GOT3 (cell line): ENCODE measurements at places on chromosomes 7 and 10.

- DNase-seq: no peak
These were observed 25.5 kb upstream of the INMT start for GRCh38 chr7:30726296-30727006.

GRCh38 chr10:72087969-72088888 lies at the start of gene SPOCK2:
Gene SPOCK2, minus strand, starts transcription at chr10:72088551. Its CDS starts 223 bp downstream, at chr10:72088328.
- DNase-seq: no peak

- DNase-seq: no peak
These were observed 167.7 kb upstream of the MKLN1 start for GRCh38 chr7:131159961-131160361.

- no peak for DNase-seq
These were observed 356.4 kb downstream of the TNS3 start for GRCh38 chr7:47225387-47226131.

DNA sequence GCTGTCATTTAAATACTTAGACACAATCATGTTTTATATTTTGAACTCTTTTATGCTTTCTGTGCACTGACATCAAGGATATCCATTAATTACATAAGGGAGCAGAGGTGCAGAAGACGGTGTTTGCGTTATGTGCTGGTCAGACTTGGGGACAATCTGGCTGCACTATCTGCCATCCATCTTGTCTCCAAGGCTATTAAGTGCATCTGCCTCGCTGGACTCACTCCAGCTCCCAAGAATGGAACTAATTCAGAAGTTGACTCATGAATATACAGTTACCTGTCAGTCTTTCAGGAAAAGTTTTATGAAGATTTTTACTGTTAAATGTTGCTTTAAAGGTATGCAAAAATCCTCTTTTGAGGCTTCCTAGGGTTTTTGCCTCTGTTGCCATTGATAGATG lies 391.0 kb downstream of the SUGCT start:
- no peak for DNase-seq

- DNase-seq: no peak
These were observed 1057.5 kb downstream of the NRG3 start for GRCh38 chr10:82932451-82932850.

DNA sequence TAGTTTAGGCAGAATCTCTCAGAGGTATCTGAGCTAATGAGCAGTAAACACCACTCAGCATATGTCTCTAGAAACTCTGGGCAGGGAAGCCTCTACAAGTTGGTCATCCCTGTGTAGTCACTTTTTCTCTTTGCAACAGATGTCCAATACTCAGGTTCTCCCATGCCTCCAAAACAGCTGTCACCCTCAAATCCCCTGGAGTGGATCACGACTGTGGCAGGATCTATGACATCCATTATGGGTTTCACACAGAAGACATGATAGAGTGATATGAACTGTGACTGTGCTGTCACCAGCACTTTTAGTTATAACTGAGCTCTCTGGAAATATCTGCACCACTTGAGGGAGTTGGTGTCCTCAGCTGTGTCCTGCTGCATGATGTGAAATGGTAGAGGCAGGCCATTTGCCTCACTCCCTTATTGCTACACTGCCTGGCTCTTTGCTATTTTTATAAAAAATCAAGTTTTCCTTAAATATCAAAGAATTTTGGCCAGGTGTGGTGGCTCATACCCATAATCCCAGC lies 24.1 kb upstream of the ZNRF2 start:
- DNase-seq: no peak

- no peak for DNase-seq
These were observed 605.6 kb upstream of the CNTNAP2 start for GRCh38 chr7:145511004-145511403.

- DNase-seq: no peak
These were observed 37.0 kb downstream of the CNPY1 start for GRCh38 chr7:155509359-155509724.

DNA sequence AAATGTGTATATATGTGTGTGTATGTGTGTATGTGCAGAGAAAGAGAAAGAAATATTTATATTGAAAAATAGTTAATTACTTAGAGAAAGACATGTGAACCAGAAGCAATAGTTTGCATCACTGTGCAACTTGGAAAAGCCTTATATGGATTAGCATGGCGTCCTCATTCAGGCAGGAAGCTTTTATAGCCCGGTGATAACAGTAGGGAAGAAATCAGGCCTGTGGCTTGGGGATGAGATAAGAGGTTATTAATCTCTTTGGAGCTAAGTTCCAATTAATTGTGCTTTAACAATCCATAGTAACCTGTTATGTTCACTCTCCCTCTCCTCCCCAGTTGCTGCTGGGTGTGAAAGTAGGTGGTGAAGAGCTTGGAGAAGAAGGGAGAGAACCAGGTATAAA lies 36.5 kb downstream of the IFIT5 start:
- no peak for DNase-seq

DNA sequence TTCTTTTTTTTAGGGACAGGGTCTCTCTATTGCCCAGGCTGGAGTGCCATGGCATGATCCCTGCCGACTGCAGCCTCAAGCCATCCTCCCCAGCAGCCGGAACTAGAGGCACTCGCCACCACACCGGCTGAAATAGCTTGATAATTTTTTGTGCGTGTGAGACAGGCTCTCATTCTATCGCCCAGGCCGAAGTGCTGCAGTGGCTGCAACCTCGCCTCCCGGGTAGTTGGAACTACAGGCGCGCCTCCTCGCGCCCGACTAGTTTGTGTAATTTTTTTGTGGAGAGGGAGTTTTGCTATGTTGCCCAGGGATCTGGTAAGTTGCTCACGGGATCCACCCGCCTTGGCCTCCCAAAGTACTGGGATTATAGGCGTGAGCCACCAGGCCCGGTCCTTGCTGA lies 1.9 kb downstream of the BUD23 start:
- no peak for DNase-seq

DNA sequence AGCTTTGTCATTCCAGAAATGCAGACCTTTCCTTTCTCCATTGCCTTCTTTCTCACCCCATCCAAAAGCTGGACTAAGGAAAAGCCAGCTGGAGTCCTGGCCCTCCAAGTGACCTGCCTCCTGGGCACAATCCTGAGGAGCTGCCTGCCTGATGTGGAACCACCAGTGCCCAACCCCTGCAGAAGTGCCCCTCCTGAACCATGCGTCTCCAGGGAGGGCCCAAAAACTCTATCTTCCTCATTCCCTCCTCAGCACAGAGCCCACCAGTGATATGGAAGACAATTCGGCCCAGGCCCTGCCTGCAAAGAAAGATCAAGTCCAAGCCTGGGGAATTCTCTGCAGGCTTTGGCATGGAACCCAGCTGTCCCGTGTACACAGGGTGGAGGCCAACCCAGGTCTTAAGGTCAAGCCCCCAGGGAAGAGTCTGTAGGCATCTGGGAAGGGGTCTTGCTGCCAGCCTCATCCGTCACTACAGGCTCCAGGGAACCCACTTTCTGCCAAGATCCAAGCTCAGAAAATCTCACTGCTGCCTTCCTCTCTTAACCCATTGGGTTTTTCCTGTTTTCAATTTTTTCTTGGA lies 3.5 kb upstream of the GRID1 start:
- DNase-seq: no peak
